ENCODE measurements at places on chromosomes 2 and 18. TPM values are rescaled to one million over a fixed set of nuclear protein-coding genes. Genes with fewer than 3 reads are reported as not detected.

GREB1L gene
- 2.7 TPM for total RNA-seq

DNA sequence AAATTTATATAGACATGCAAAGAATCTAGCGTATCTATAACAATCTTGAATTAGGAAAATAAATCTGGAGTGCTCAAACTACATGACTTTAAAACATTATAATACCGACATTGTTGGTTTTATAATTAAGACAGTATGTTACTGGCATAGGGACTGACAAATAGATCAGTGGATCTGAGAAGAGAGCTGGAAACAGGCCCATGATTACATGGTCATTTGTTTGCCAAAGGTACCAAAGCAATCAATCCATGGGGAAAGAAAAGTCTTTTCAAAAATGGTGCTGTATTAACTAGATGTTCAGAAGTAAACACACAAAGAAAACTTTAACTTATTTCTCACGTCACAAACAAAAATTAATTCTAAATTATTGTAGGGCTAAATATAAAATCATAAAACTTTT is 124.2 kb downstream of the BCL2L11 start:
- H3K27me3 ChIP-seq = no peaks in the 10 kb centered on the region
- no peak overlapping the region for H3K4me3 ChIP-seq
- no peak overlapping the region for H3K27ac ChIP-seq
- H3K4me1 ChIP-seq = no peaks in the 10 kb centered on the region
- DNase-seq = no peak

GRCh38 chr18:74248595-74248994 is 43.2 kb downstream of the CYB5A start:
- no peaks in the 10 kb centered on the region for H3K4me1 ChIP-seq
- H3K36me3 ChIP-seq = no peaks in the 10 kb centered on the region
- no peaks in the 10 kb centered on the region for H3K27me3 ChIP-seq
- no peak overlapping the region for H3K4me3 ChIP-seq
- no peak overlapping the region for H3K27ac ChIP-seq

DNA sequence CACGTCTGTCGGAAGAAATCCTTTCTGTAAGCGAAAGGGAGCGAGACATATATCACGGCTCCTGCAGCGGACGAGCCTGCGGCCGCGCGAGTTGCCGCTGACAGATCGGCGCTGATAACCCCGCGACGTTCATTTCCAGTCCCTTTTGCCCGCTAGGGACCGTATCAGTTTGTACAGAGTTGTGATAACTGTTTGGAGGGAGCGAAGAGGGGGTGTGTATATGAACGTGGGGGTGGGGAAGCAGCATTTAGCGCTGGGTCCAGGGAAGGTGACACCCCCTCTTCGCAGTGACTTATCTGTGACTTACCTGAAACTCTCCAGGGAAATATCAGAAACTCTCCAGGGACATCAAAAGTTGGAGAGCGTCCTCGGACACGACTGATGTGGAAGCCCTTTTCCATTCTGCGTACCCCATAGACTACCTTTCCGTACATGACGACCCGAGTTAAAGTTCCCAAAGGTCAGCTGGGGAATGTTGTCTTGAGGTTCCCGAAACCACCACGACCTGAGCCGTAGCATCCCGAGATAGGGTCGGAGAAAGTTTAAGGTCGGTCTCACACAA is 948 bp upstream of the GATA6 start:
- H3K4me1 ChIP-seq = no peaks in the 10 kb centered on the region
- peaks cover 42% of the 10 kb centered on the region for H3K27me3 ChIP-seq
- no peak overlapping the region for H3K4me3 ChIP-seq
- DNase-seq = peak; percentile 68
- H3K27ac ChIP-seq = peak overlapping the region; percentile 95

DNA sequence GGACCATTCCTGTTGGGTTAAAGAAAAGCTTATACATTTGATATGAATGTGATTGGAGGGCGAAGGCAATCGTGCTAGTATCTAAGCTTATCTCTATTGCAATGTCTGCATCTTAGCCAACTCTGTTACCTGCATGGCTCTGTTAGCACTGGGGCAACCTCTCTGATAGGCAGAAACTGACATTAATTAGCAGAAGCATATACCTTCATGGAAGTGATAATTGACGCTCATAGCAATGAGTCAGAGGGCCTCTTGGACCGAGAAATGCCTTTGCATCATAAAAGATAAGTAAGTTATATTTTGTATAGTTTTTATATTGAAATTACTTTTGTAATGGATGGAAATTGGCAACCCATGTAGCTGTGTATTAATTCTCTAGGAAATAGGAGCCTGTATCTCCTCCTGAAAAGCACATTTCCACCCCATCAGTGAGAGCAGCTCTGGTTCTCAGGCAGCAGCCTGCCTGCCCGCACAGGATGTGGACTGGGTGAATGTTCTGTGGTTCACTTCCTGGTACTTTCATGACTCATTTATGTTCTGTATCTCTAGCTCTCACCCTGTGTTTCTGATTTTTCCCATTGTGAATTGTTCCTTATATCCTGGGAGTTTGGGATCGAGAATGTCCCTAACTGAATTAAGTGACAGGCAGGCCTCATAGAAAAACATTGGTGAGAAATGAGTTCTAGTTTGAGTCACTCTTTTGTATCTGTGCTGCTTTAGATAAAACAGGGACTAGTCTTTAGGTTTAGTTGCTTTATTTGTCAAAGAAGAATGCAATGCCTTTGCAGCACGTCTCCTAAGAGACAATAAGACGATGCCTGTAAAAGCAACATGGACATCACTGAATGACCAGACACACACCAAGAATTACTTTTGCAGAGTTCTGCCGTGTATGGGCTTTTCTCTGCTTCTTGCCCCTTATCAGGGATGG is 344.9 kb downstream of the DCDC2C start:
- no peaks in the 10 kb centered on the region for H3K36me3 ChIP-seq
- H3K4me3 ChIP-seq = no peak overlapping the region
- no peaks in the 10 kb centered on the region for H3K4me1 ChIP-seq
- H3K27me3 ChIP-seq = no peaks in the 10 kb centered on the region
